C1 segment of cervical spinal cord (tissue), 14 donors: ENCODE measurements at places on chromosomes 1 and 21.

DNA sequence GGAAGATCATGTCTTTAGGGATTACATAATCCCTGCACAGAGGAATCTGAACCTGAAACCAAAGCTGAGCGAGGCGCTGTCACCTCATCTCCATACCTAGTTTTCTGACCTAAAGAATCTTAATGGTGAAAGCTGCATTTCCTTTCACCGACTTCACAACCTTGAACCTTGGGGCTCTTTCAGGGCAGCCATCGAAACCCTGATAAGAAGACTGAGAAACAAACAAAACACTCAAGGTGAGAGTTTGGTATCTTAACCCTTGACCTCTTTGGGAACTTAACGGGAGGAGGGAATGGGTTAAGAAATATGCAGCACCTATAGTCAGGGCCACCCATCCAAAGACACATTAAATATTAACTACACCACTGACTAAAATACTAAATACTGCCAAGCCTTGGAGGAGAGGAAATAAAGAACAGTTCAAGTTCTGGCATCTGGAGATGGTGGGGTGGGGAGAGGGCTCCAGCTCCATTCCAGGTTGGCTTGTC is 2.0 kb downstream of the C1orf116 start:
- DNase-seq: no peak

DNA sequence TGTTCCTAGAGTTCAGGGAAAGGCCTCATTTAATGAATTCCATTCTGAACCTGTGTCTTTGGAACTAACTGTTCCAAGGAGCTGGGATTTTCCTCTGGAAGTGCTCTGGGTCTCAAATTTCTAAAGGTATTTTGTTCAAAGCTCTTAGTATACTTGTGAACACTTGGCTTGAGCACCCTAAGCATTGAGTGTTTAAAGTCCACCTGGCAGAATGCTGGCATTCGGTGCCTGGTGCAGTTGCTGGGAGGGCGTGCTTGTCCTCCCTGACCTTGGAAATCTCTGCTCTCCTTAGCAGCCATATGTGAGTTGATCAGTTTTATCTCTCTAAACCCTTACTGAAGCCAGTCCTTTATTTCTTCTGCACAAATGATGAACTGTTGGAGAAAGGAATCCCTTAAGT is 3.0 kb downstream of the MTARC2 start:
- no peak for DNase-seq

DNA sequence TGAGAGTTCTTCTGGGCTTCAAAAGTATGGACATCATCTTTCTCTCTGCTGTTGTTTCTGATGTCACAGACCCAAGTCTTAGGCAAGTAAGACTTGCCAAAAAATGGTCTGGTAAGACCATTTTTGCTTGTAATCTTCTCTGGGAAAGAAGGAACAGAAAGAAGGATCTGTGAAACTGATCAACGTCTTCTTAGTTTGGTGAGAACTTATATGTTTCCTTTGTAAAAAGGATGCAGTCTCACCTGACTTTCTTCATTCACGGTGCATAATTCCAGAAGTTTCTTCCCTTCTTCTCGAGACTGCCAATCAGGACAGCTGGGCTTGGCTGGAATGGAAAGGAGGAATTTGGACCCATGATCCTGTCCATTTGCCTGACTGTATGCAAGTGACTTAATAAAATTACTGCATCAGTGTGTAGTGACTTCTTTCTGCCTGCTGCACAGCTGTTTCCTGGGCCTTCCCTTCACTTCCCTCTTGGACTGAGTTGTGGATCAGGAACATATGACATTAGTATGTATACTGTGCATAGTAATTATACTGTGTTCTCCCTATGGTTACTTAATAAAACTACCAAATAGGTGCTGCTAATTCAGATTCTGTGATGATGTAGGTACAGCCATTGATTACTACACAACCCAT is 7.6 kb upstream of the DENND1B start:
- no peak for DNase-seq

GRCh38 chr1:165212229-165212628 is 144.3 kb downstream of the LMX1A start:
- DNase-seq: no peak

DNA sequence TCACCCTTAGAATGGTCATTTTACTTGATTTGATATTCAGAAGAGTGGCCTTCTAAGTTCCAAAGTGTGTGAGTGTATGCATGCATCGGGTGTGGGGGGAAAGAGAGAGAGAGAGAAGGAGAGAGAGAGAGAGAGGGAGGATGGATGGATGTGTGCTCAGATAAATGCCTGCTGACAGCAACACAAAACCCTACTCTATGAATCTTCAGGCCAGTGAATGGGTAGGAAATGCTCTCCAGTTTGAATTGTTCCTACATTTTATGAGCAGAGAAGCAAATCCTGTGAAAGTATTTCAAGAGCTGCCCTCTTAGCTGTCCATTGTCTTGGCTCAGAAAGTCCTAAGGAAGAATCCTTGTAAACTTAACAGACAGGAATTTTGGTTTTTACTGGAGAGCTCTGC is 7.4 kb downstream of the JAM2 start:
- no peak for DNase-seq

DNA sequence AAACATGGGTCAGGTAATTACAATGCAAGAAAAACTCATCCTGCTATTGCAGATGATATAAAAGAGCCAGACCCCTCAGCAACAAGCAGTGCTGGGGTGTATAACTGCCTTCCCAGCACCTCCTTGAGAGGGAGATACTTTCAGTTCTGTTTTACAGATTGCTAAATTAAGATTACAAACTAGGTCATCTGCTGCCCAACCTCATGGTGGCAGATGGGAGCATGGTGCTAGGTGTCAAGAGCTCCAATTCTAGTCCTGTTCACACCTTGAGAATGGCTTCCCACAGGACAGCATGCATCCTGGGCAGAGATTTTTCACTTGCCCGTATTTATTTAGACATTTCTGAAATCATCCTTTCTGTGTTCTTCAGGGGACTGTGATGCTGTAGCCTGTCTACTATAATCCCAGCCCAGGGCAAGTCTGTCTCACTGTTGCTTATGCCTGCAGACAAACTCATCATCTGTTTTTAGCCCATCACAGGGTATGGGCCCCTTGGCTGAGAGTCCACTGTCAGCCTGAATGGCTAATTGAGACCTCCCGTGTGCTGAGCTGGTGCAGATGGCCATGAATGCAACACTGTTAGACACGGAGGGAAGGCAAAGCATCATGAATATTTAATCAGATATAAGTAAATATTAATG is 40.2 kb upstream of the PBX1 start:
- DNase-seq: peak; percentile 10

GRCh38 chr1:164310166-164310565 is 248.8 kb upstream of the PBX1 start:
- no peak for DNase-seq

- no peak for DNase-seq
These were observed 18.3 kb upstream of the NPHP4 start for GRCh38 chr1:6010554-6010953.

DNA sequence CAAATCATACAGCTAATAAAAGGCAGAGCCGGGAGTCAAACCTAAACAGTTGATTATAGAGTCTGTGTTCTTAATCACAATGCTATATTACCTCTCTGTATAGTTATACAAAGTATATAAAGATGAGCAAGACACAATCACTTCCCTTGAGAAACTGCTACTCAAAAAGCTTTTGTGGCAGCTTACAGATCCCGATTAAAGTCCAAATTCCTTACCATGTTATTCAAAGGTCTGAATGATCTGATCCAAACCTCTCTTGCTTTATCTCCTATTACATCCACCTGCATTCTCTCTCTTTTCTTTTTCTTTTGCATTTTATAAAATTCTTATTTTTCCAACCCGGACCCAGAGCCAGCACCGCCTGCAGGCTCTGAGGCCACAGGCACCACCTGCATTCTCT is 57.0 kb upstream of the MUTYH start:
- DNase-seq: no peak

DNA sequence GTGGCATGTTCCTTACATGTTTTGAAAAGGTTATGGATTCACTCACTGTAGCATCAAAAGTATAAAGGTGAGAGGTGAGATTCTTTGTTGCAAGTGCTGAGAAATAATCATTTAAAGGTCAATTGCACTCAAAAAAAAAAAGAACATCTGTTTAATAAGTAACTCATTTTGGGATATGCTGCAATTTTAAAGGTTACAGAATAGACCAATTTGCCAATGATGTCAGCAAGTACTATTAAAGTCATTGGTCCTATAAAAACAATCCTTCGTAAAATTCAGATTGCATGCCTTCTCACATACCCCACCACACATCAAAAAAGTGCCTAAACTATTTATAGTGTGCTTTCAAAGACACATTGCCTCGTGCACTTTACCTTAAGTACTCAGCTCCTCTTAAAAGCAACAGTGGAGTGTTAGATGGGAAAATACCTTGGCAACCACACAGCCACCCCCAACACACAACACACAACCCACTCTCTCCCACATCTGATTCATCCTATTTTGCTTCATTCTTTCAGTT is 218.2 kb upstream of the ADGRL2 start:
- no peak for DNase-seq

DNA sequence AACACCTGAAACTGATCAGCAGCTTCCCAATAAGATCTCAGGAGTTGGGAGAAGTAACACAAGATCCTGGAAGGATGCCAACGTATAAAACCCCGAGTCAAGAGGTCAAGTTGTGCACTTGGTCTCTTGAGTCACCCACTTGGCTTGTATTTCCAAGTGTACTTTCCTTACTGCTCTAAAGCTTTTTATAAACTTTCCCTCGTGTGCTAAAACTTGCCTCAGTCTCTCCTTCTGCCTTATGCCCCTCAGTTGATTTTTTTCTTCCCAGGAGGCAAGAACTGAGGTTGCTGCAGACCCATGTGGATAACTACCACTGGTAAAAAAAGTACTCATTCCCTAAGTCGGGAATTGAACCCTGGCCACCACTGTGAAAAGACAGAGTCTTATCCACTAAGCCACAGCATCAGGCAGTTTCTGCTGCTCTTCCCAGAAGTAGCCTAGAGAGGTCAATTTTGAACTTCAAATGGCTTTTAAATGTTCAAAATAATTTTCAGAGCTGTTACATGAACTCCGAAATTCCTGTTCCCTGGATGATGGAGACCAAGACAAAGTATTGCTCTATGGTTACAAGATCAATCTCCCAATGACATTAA is 28.9 kb downstream of the ITLN2 start:
- no peak for DNase-seq

DNA sequence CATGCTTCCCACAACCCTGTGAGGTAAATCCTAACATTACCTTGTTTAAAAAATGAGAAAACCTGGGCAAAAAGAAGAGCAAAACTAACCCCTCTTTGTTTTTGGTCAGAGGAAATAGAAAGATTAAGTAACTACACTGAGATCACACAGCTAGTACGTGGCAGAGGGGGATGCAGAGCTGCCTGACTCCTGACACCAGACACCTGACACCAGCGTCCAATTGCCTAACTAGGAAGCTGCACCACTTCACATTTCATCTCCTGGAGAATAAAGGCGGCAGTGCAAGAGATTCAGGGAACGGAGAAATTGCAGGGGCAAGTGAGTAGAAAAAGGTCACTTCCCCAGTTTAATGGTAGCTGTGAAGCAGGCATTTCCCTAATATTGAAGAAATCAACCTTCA is 229.3 kb upstream of the PTBP2 start:
- DNase-seq: no peak

GRCh38 chr1:3551711-3552110 is 59.6 kb downstream of the MEGF6 start:
- DNase-seq: no peak

- DNase-seq: no peak
These were observed 1656.1 kb downstream of the KCNT2 start for GRCh38 chr1:194952171-194952570.

DNA sequence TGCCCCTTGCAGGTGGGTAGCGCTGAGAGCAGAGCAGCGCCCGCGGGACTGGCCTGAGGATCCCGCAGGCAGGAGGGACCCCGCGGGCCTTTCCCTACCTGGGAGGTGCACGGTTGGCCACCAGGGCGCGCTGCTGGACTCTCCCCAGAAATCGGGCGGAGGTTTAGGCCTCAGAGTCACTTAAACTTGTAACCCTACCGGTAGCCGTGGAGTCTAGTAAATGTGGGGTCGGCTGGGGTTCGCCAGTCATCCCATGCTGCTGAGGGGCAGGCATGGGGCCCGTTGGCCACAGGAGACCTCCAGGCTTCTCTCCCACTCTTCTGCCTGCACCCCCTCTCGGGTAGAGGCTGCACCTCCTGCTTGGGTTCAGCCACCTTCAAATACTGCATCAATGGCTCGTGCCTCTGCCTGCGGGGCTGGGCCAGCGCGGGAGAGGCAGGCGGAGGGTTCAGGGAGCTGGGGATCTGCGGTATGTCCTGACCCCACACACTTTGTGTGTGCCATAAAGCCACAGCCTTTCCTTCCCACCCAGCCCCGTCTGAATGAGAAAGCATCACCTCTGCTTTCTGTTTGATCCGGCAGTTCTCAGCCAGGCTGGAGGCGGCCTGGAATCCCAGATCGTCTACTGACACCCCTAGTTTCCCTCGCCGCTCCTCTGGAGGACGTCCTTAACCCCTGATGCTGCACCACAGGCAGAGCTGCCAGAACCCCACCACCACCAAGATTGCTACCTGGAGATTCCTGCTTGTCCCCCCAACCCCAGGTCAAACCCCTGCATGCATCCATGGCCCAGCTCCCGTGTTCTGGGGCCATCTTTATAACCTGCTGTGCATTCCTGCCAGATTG is 12.3 kb upstream of the GSTM4 start:
- DNase-seq: peak; percentile 72

DNA sequence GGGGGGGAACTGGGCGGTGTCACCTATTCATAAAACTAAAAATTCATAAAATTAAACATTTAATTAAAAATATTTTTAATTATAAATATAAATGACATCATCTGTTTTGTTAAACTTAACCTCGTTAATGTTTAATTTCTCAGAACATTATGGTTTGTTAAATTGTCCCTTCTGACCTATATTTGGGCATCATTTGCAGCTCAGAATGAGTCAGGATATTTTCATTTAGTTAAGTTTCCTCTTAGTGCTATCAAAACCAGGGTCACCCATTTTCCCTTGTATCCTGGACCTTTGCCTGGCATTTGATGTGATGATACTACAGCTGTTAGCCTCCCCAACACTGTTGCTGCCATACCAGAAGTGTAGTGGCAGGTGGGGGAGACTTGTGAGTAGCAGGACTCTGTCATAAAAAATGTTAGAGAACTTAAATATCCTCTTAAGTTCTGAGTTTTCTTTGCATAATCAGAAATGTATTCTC is 30.3 kb downstream of the TSNAX start:
- DNase-seq: no peak

DNA sequence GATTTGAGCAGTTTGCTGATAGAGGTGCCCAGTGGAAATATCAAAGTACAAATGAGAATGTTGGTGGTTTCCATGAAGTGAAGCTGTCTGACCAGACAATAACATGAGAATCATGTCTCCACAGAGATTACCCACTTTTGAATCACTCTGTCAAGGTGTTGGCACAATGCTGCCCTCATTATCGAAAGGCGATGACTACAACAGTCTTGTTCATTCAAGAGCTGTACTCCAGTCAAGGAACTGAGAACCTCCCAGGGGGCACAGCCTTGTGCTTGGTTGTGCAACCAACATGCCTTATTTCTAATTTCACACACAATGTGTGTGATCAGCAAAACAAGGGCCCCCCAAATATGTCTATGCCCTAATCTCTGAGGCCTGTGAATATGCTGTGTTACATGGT is 35.7 kb downstream of the ETS2 start:
- DNase-seq: no peak

GRCh38 chr21:17673261-17674020 is 60.7 kb upstream of the BTG3 start:
- no peak for DNase-seq
